Caco-2 (cell line): ENCODE measurements at places on chromosomes 7 and 10. TPM values are rescaled to one million over a fixed set of nuclear protein-coding genes. Genes with fewer than 3 reads are reported as not detected.

Gene C10orf67
- total RNA-seq, result not detected in 2 replicates

Gene ADAM22
- total RNA-seq, result 10.1 and 15.7 TPM in 2 replicates

Gene AGMO
- 0.16 and 0.28 TPM in 2 replicates for total RNA-seq

Gene SIRT1
- total RNA-seq, result 43.1 and 44.1 TPM in 2 replicates

Gene TMEM130
- total RNA-seq, result not detected in 2 replicates

Gene WDFY4
- total RNA-seq, result not detected in 2 replicates

Gene SEMA3D
- total RNA-seq, result 0.61 and 0.84 TPM in 2 replicates

Gene VIPR2
- not detected in 2 replicates for total RNA-seq

Gene PRF1
- 0.34 TPM in 1 of 2 replicates, not detected in the other for total RNA-seq

Gene SLC18A3
- not detected in 2 replicates for total RNA-seq

Gene CALHM3
- 0.18 TPM in 1 of 2 replicates, not detected in the other for total RNA-seq

Gene SFTPA2
- total RNA-seq, result not detected in 2 replicates

Gene TMEM229A
- total RNA-seq, result 0.50 and 0.88 TPM in 2 replicates

Gene ASB15
- not detected in 2 replicates for total RNA-seq

Gene EFCAB10
- total RNA-seq, result not detected in 2 replicates

Gene DEPP1
- total RNA-seq, result 7.0 and 13.6 TPM in 2 replicates

DNA sequence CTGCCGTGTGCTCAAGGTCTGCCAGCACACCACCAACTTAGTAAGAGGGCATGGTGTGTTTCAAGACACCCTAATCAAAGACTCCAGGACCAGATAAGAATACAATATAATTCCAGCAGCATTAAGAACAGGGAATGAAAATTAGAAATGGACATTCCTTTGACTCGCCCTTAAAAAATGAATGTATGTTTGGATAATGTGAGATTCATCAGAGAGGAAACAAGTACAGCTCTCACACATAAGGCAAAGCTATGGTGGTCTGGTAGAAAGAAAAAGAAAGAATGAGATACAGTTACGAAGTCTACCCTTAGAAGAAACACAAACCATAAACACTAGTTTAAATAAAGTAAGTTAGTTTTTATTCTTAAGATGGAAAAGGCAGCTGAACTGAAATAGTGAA, 174.8 kb upstream of the ANK3 start:
- H3K4me3 ChIP-seq, result no peak overlapping the region
- DNase-seq, result no peak
- no peaks in the 10 kb centered on the region for H3K27me3 ChIP-seq
- H3K27ac ChIP-seq, result no peak overlapping the region
- no peaks in the 10 kb centered on the region for H3K36me3 ChIP-seq
- no peaks in the 10 kb centered on the region; the same call in 1 of the 2 replicates for H3K4me1 ChIP-seq

DNA sequence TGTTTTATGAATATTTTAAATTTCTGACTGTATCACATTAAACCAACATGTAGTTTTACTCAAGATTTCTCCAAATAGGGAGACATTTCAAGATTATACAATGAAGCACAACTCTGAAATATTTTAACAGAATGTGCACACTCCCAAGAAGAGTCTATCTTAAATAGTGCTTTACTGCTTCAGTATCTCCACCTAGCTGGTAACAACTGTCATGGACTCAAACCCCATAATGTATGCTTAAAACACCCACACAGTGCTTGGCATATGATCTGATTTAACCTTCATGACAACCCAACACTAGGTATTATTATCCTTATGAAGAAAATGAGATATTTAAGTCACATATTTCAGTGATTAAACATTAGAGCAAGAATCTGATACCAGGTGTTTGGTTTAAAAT, 45.9 kb downstream of the ASZ1 start:
- H3K4me1 ChIP-seq, result no peaks in the 10 kb centered on the region
- H3K27me3 ChIP-seq, result no peaks in the 10 kb centered on the region
- DNase-seq, result no peak
- no peak overlapping the region for H3K27ac ChIP-seq

DNA sequence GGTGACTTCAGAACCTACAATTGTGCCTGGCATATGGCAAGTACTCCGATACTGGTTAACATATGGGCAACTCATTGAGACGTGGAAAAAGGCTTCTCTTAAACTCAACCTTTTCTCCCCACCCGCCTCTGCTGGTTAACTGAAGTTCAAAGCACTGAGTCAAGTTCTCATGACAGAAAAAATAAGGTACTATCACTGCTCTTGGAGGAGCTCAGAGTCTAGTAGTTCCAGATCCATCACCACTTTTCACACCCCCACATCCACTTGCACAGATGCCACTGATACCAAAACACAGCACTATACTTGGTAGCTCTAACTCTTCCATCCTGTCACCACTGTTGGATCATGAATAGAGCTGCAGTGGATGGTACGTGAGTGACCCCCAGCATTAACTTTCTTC, 36.2 kb downstream of the CCDC6 start:
- H3K27me3 ChIP-seq, result no peaks in the 10 kb centered on the region
- no peaks in the 10 kb centered on the region for H3K36me3 ChIP-seq
- no peak overlapping the region for H3K27ac ChIP-seq

DNA sequence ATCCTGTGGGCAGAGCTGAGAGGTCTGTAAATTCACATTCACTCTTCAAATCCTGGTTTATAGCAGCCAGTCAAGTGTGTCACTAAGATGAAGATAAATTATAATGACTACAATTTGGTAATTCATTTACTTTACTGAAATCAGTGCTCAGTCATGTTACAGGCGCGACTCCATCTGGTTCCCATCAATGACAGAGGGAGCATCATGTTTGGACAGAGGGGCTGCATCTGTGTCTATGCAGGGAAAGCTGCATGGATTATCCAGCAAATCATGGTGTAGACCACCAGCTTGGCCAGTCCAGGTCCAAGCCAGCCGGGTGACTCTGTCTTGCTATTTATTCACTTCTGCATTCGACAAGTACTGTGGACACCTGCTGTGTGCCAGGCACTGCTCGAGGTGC, 214.1 kb upstream of the ZNF32 start:
- no peak overlapping the region for H3K4me3 ChIP-seq
- no peak for DNase-seq
- H3K36me3 ChIP-seq, result no peaks in the 10 kb centered on the region
- peak overlapping the region; percentile 82 for H3K27ac ChIP-seq
- H3K27me3 ChIP-seq, result no peaks in the 10 kb centered on the region

DNA sequence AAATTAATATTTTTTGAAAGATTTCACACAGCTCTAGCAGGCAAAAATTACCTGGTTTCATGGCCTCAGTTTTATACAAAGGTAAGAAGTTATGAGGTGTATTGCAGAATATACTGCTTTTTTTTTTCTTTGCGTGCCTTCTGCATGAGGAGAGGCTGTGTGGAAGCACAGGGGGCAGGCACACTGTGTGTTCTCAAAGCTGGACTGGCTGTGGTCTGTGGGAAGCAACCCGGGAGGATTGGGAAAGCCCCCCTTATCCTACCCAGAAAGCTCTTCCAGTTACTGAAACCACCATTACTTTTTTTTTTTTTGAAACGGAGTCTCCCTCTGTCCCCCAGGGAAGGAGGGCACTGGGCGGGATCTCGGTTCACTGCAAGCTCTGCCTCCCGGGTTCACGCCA, 25.0 kb downstream of the ADARB2 start:
- H3K27ac ChIP-seq, result no peak overlapping the region
- H3K4me3 ChIP-seq, result no peak overlapping the region
- no peaks in the 10 kb centered on the region for H3K36me3 ChIP-seq
- no peaks in the 10 kb centered on the region for H3K4me1 ChIP-seq
- no peaks in the 10 kb centered on the region for H3K27me3 ChIP-seq

GRCh38 chr7:7870555-7870954, 98.0 kb upstream of the GLCCI1 start:
- H3K27me3 ChIP-seq, result no peaks in the 10 kb centered on the region
- H3K36me3 ChIP-seq, result no peaks in the 10 kb centered on the region

DNA sequence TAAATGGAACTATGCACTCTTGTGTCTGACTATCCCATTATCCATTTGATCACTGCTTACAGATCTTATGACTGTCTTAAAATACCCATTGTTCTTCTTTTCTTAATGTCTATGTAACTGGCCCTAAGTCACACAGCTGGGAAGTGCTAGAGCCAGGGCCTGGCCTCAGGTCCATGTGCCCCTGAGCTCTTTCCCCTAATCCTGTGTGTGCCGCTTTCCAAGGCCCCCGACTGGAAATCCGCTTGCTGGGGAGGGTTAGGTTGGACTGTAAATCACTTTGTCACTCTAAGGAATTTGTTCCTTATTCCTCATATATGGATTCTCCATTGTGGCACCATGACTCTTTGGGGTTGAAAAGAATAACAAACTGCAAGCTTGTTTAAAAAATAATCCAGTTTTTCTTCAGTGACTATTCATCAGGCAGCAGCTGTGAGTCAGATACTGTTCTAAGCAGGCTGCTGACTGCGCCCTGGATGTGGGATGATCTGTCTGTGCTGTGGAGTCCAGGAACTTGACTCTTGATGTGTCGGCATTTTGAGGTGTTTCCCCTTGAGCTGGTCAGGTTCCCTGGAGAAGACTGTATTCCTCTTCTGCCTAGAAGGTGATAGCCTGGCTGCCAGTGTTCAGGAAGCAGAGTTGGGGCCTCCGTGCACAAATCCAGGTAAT, 236.3 kb downstream of the SDK1 start:
- H3K4me3 ChIP-seq, result no peak overlapping the region
- DNase-seq, result no peak
- H3K36me3 ChIP-seq, result no peaks in the 10 kb centered on the region
- H3K27me3 ChIP-seq, result no peaks in the 10 kb centered on the region

- H3K27me3 ChIP-seq, result no peaks in the 10 kb centered on the region
- H3K4me1 ChIP-seq, result peaks cover 18% of the 10 kb centered on the region
- no peaks in the 10 kb centered on the region for H3K36me3 ChIP-seq
- DNase-seq, result no peak
Observed at GRCh38 chr7:23532490-23533237, 883 bp upstream of the TRA2A start.

GRCh38 chr10:50648089-50648934, 24.6 kb upstream of the SGMS1 start:
- H3K4me3 ChIP-seq, result no peak overlapping the region
- H3K4me1 ChIP-seq, result peaks cover 19% of the 10 kb centered on the region; the same call in 1 of the 2 replicates
- no peak for DNase-seq
- no peaks in the 10 kb centered on the region for H3K36me3 ChIP-seq
- H3K27ac ChIP-seq, result no peak overlapping the region

DNA sequence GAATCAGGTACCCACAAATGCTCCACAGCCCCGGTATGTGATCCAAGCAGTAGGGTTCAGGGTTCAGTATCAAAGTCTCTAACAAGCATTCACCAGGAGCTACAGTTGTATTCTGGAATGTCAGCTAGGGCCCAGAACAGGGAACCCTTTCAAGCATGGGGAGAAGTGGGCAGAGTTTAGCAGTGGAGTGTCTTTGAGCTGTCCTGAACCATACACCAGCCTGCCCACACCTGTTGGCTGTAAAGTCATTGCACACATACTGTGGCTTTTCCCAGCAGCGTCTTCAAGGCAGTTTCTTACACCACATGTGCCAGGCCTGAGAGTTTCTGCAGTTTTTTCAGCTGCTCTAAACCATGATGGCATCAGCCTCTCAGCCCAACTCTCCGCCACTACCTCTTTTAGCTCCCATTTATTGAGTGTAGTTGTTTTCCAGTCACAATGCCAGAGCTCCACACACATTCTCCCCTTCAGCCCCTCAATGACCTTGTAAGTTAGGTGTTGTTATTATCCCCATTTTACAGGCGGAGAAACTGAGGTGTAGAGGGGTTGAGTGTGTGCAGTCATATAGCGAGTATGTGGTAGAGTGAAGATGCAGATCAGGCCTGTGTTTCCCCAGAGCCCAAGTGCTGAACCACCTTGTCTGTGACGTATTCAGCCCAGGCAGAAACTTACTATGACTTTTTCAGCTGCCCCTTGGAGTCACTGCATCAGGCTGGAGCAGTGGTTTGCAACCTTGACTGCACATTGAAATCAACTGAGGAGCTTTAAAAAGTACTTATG, 83.1 kb downstream of the CHN2 start:
- no peaks in the 10 kb centered on the region for H3K27me3 ChIP-seq
- no peak for DNase-seq
- no peak overlapping the region for H3K4me3 ChIP-seq
- no peaks in the 10 kb centered on the region for H3K36me3 ChIP-seq
- H3K27ac ChIP-seq, result no peak overlapping the region
- H3K4me1 ChIP-seq, result 0 out of 2 replicates have a peak, but pooled peaks cover 8% of the 10 kb centered on the region

DNA sequence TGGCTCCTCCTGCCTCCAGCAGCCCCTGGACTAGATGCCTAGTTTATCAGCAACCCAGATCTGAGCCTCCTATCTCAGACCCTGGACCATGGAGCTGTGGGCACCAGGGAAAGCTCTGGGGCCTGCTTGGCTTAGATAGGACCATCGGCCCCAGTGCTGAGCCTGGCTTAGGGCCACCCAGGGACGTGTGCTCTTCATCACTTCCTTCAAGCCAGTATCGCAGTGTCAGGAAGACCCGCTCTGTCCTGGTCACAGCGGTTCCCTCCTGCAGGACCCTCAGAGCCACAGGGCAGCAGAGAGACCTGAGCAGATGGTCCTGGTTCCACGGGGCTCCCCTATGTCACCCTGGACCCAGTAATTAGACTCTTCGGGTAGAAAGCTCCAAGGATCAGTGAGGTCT, 105.7 kb upstream of the FAM20C start:
- no peaks in the 10 kb centered on the region for H3K36me3 ChIP-seq
- H3K4me3 ChIP-seq, result no peak overlapping the region
- no peaks in the 10 kb centered on the region for H3K4me1 ChIP-seq
- H3K27ac ChIP-seq, result no peak overlapping the region
- H3K27me3 ChIP-seq, result no peaks in the 10 kb centered on the region

GRCh38 chr10:5559642-5560141, 34.9 kb downstream of the CALML3 start:
- H3K4me3 ChIP-seq, result no peak overlapping the region
- H3K36me3 ChIP-seq, result no peaks in the 10 kb centered on the region
- H3K4me1 ChIP-seq, result peaks cover 24% of the 10 kb centered on the region
- H3K27ac ChIP-seq, result no peak overlapping the region

GRCh38 chr10:109450702-109451101, 472.6 kb downstream of the XPNPEP1 start:
- DNase-seq, result no peak
- no peak overlapping the region for H3K4me3 ChIP-seq
- no peaks in the 10 kb centered on the region for H3K4me1 ChIP-seq
- H3K27ac ChIP-seq, result no peak overlapping the region
- no peaks in the 10 kb centered on the region for H3K27me3 ChIP-seq

DNA sequence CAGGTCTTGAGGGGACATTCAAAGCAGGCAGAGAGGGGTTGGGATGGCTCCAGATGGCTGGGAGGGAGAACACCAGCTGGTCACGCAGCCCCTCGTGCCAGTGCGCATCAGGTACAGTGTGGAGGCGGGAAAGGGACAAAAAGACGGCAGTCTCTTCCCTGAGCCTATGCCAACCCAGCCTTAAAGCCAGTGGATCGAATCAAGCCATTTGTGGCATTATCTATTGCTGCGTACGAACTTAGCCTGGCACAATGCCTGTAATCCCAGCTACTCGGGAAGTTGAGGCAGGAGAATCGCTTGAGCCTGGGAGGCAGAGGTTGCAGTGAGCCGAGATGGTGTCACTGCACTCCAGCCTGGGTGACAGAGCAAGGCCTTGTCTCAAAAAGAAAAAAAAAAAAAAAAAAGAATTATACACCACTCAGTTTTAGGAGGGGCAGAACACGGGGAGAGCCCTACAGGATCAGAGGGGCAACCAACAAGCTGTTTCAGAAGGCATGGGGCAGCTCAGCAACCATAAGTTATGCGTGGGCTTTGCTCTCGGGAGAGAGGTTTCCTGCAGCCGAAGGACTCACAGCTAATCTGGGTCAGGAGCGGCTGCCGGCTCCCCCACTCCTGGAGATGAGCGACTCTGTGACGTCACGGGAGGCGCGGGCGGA, 356 bp upstream of the NDUFB2 start:
- peak; percentile 94 for DNase-seq
- no peaks in the 10 kb centered on the region for H3K36me3 ChIP-seq
- peak overlapping the region; percentile 94 for H3K27ac ChIP-seq
- H3K27me3 ChIP-seq, result no peaks in the 10 kb centered on the region
- H3K4me1 ChIP-seq, result 0 out of 2 replicates have a peak, but pooled peaks cover 3% of the 10 kb centered on the region
- peak overlapping the region; percentile 87 for H3K4me3 ChIP-seq
